Astrocyte (in vitro differentiated cells and primary cell): ENCODE measurements at places on chromosomes 1 and 21. TPM values are rescaled to one million over a fixed set of nuclear protein-coding genes. Genes with fewer than 3 reads are reported as not detected.

CSMD2 gene
- 11.1 and 13.6 TPM in 2 replicates for total RNA-seq

ID3 gene
- total RNA-seq, result 91.4 and 94.3 TPM in 2 replicates

TOMM20 gene
- 136 and 143 TPM in 2 replicates for total RNA-seq

- peak; percentile 55 for DNase-seq
Observed at GRCh38 chr1:242811092-242811840, 286.8 kb upstream of the PLD5 start.

GRCh38 chr1:207949571-207950195, 38.8 kb upstream of the CD34 start:
- DNase-seq, result no peak
